ENCODE measurements at places on chromosomes 7 and 10. TPM values are rescaled to one million over a fixed set of nuclear protein-coding genes. Genes with fewer than 3 reads are reported as not detected.
A peak's percentile ranks its signal among the peaks of the same experiment; 100 is the strongest.

- H3K4me1 ChIP-seq = no peaks in the 10 kb centered on the region
- H3K27me3 ChIP-seq = no peaks in the 10 kb centered on the region
- H3K36me3 ChIP-seq = no peaks in the 10 kb centered on the region
- H3K4me3 ChIP-seq = no peak overlapping the region
These were observed 1115.0 kb upstream of the POT1 start for GRCh38 chr7:126044662-126045061.

- DNase-seq = no peak
- peaks cover 4% of the 10 kb centered on the region for H3K27me3 ChIP-seq
- no peak overlapping the region for H3K27ac ChIP-seq
- H3K36me3 ChIP-seq = no peaks in the 10 kb centered on the region
- H3K4me3 ChIP-seq = no peak overlapping the region
- H3K4me1 ChIP-seq = no peaks in the 10 kb centered on the region
These were observed 277.7 kb downstream of the DNAJB6 start for GRCh38 chr7:157614457-157615020.

DNA sequence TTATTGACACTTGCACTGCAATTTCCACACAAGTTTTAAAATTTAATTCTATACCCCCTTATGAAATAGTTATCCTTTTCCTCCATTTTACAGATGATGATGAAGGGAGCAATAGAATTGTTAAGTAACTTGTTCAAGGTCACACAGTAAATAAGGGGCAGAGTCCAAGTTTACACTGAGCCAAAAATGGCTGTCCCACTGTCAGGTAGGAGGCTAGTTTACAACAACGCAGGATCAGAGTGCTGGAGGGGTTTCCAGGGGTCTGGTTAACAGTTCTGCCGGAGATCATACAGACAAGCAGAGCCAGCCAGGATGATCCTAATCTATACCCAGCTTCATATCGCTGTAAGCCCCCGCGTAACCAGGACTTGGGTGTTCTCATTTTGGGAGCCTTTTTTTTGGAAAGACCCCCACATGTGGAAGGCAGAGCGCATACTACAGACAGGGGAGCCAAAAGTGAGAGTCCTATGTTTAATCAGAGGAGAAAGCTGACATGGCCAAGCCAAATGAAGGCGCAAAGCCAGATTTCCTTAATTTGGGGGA, 524 bp upstream of the UNC5B start:
- H3K27me3 ChIP-seq = peaks cover 59% of the 10 kb centered on the region
- H3K36me3 ChIP-seq = no peaks in the 10 kb centered on the region
- no peak for DNase-seq
- H3K27ac ChIP-seq = no peak overlapping the region

GRCh38 chr10:77264527-77264926, 373.1 kb downstream of the KCNMA1 start:
- H3K27me3 ChIP-seq = peaks cover 3% of the 10 kb centered on the region
- H3K4me3 ChIP-seq = no peak overlapping the region

DNA sequence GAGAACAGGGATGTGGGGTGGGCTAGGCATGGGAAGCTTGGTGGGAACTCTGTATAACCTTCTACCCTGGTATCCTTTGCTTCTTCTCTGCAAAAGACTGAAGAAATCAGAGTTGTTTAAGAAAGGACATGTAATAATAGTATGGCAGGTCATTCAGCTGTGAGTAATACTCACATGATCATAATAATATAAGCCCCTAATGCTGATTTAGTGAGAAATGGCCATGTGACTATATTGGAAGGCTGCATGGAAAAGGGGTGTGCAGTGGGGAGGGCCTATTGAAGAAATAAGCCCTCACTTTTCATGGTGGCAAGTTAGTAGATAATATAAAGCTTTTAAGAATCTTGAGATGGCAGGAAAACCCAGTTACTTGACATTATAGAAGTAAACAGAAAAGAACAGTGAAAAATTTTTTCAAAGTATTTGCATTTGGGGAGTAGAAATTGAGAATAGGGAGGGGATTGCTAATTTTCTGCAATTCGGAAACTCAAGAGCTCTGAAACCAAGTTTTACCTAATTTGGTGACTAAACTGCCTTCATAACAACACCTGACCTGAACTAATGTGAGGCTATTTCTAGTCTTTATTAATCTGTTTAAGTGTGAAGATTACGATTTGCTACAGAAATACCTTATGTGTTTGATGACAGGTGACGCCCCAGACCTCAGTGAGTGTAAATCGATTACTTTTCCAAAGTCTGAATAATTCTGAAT, 44.4 kb downstream of the ATXN7L1 start:
- no peaks in the 10 kb centered on the region for H3K36me3 ChIP-seq
- H3K27ac ChIP-seq = peak overlapping the region; percentile 53
- no peaks in the 10 kb centered on the region for H3K27me3 ChIP-seq
- H3K4me3 ChIP-seq = no peak overlapping the region
- H3K4me1 ChIP-seq = peaks cover 28% of the 10 kb centered on the region

- H3K4me3 ChIP-seq = no peak overlapping the region
- no peaks in the 10 kb centered on the region for H3K36me3 ChIP-seq
- H3K27ac ChIP-seq = no peak overlapping the region
- H3K4me1 ChIP-seq = no peaks in the 10 kb centered on the region
- H3K27me3 ChIP-seq = no peaks in the 10 kb centered on the region
- DNase-seq = no peak
These were observed 962.1 kb downstream of the KCNMA1 start for GRCh38 chr10:76675561-76675950.

GRCh38 chr7:43278088-43278644, 165.7 kb downstream of the HECW1 start:
- no peak overlapping the region for H3K27ac ChIP-seq
- H3K4me1 ChIP-seq = no peaks in the 10 kb centered on the region
- no peaks in the 10 kb centered on the region for H3K36me3 ChIP-seq
- no peaks in the 10 kb centered on the region for H3K27me3 ChIP-seq
- no peak overlapping the region for H3K4me3 ChIP-seq

GRCh38 chr7:2244404-2244995, 2.5 kb downstream of the NUDT1 start:
- no peak overlapping the region for H3K4me3 ChIP-seq
- H3K4me1 ChIP-seq = peaks cover 18% of the 10 kb centered on the region
- no peak overlapping the region for H3K27ac ChIP-seq
- no peaks in the 10 kb centered on the region for H3K27me3 ChIP-seq

GRCh38 chr10:13536674-13537366, 8.0 kb upstream of the BEND7 start:
- H3K4me3 ChIP-seq = no peak overlapping the region
- DNase-seq = peak; percentile 69
- no peaks in the 10 kb centered on the region for H3K36me3 ChIP-seq
- no peak overlapping the region for H3K27ac ChIP-seq
- H3K27me3 ChIP-seq = peaks cover 5% of the 10 kb centered on the region

DNA sequence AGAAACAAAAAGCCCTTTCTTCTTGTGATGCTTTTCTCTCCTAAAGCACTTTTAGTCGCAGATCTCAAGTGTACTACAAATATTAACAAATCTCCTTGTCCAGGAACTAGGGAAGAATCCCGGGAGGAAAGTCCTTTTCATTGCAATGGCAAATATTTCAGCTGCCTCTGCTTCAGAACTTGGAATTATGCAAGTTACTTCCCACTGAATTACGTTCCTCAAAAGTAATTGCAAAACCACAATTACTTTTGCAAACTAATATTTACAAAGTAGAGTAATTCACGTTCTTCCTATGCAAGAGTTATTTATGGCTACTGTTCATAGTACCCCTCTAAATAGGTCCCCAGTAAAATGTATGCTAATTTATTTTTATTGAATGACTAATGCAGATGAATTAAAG, 14.5 kb downstream of the PRKCQ start:
- no peak overlapping the region for H3K4me3 ChIP-seq
- H3K4me1 ChIP-seq = no peaks in the 10 kb centered on the region
- no peaks in the 10 kb centered on the region for H3K27me3 ChIP-seq
- no peak overlapping the region for H3K27ac ChIP-seq

GRCh38 chr7:94779861-94780260, 123.9 kb upstream of the SGCE start:
- H3K4me3 ChIP-seq = no peak overlapping the region
- H3K27me3 ChIP-seq = no peaks in the 10 kb centered on the region
- H3K36me3 ChIP-seq = no peaks in the 10 kb centered on the region
- no peak for DNase-seq
- H3K4me1 ChIP-seq = no peaks in the 10 kb centered on the region

GRCh38 chr7:83708531-83708930, 59.6 kb upstream of the SEMA3E start:
- H3K4me1 ChIP-seq = no peaks in the 10 kb centered on the region
- no peak overlapping the region for H3K4me3 ChIP-seq
- no peak for DNase-seq
- H3K36me3 ChIP-seq = no peaks in the 10 kb centered on the region

DNA sequence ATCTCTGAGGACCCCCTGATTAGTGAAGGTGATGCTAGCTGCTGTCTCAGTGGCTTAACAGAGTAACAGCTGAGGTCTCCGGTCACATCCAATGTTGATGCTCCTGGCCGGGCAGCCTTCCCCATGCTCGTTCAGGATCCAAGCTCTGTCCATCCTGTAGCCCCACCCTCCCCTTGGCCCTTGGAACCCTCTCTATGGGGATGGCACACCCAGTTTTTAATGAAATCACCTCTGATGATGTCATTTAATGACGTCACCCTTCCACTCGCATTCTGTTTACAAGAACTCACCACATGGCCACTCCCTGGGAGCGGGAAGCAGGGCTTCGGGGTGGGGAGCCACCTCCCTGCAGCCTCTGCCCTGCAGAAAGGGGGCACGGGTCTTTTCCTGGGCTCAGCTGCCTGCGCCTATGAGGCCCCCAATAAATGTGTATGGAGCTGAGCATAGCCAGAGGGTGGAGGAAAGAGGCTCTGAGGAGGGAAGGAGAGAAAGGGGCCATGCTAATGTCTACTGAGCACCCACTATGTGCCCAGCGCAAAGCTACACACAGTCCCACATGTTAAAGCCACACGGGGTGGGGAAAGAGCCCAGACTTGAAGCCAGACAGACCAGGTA, 95.5 kb downstream of the OAT start:
- H3K27me3 ChIP-seq = no peaks in the 10 kb centered on the region
- no peak overlapping the region for H3K4me3 ChIP-seq
- H3K27ac ChIP-seq = no peak overlapping the region
- DNase-seq = no peak
- no peaks in the 10 kb centered on the region for H3K36me3 ChIP-seq

DNA sequence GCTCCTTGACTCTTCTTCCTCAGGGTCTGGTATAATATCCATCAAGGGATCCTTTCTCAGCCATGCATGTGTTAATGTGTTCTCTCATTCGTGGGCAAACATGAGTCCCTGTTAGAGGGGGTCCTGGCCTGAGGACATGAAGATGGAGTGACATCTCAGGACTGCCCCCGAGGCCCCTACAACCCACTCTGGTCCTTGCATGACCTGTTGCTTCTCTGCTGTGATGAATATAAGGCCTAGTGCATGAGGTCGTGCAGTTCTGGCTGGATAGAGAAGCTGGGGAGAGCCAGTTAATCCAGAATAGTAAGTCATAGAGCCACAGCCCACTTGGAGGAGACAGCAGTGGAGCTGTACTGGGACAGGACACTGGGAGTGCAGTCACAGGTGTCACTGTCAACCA, 4.6 kb upstream of the VWC2 start:
- no peaks in the 10 kb centered on the region for H3K4me1 ChIP-seq
- H3K27me3 ChIP-seq = no peaks in the 10 kb centered on the region
- H3K36me3 ChIP-seq = no peaks in the 10 kb centered on the region

DNA sequence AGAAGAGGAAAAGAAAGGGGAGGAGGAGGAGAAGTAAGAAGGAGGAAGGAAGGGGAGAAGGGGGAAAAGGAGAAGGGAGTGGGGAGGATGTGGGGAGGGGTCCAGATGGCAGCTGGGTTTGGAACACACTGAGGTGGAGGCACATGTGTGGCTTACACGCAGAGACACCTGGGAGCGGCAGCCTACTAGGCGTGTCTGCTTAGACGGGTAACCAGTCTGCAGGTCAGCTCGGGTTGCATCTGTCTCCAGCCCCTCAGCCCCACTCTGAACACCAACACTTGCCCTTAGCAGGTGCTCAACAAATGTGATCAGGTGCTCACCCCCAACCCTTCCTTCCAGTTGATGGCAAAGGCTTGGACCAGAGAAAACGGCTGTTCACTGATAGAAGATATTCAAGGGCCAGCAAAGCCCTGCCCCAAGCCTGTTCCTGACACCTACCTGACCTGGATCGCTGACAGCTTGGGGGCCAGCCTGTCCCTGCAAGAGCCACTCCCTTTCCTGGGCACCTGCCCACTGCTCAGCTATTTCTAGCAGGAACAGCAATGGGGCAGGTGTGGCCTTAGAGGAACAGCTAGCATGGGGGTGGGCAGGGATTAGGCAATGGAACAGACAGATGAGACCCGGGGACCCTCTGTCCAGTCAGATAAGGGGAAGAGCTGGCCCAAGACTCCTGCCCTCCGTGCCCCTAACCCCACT, 70.5 kb downstream of the SH3PXD2A start:
- no peaks in the 10 kb centered on the region for H3K36me3 ChIP-seq
- DNase-seq = no peak
- H3K4me3 ChIP-seq = no peak overlapping the region
- no peaks in the 10 kb centered on the region for H3K4me1 ChIP-seq
- H3K27ac ChIP-seq = no peak overlapping the region

- H3K4me1 ChIP-seq = no peaks in the 10 kb centered on the region
- no peaks in the 10 kb centered on the region for H3K36me3 ChIP-seq
- H3K4me3 ChIP-seq = no peak overlapping the region
- no peak overlapping the region for H3K27ac ChIP-seq
- DNase-seq = no peak
- H3K27me3 ChIP-seq = no peaks in the 10 kb centered on the region
These were observed 244.1 kb downstream of the FRMD4A start for GRCh38 chr10:14086596-14086995.

- DNase-seq = no peak
- H3K27ac ChIP-seq = no peak overlapping the region
- H3K4me1 ChIP-seq = peaks cover 14% of the 10 kb centered on the region
- peaks cover 26% of the 10 kb centered on the region for H3K27me3 ChIP-seq
These were observed 262.3 kb upstream of the KLF14 start for GRCh38 chr7:130996205-130996832.

- H3K27ac ChIP-seq = no peak overlapping the region
- DNase-seq = no peak
- H3K36me3 ChIP-seq = no peaks in the 10 kb centered on the region
- no peak overlapping the region for H3K4me3 ChIP-seq
- no peaks in the 10 kb centered on the region for H3K4me1 ChIP-seq
- H3K27me3 ChIP-seq = peaks cover 3% of the 10 kb centered on the region
These were observed 56.8 kb downstream of the INSIG1 start for GRCh38 chr7:155354371-155355048.

DNA sequence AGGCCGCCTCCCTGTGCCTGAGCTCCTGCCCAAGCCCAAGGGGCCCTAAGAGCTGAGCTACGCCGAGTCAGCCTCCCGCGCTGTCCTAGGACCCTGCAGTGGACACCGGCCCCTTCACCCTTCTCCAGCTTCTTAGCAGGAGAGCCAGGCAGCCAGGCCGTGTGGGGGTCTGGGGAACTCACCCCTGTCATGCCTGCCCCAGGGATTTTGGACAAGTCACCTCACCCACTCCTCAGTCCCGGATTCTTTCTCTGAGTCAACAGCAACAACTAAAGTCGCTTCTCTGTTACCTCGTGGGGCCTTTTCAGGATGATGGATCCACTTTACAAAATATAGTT, 79.3 kb downstream of the MKI67 start:
- peaks cover 17% of the 10 kb centered on the region for H3K4me1 ChIP-seq
- H3K4me3 ChIP-seq = no peak overlapping the region
- no peak for DNase-seq
- no peaks in the 10 kb centered on the region for H3K27me3 ChIP-seq
- H3K36me3 ChIP-seq = peaks cover 7% of the 10 kb centered on the region

GRCh38 chr7:132770055-132770454, 193.8 kb upstream of the PLXNA4 start:
- no peaks in the 10 kb centered on the region for H3K36me3 ChIP-seq
- DNase-seq = no peak
- H3K4me1 ChIP-seq = no peaks in the 10 kb centered on the region
- H3K27me3 ChIP-seq = no peaks in the 10 kb centered on the region
- no peak overlapping the region for H3K27ac ChIP-seq

The CFAP70 gene
- total RNA-seq = 0.27 TPM

The LHFPL3 gene
- total RNA-seq = not detected

The EVX1 gene
- not detected for total RNA-seq

The GAD2 gene
- not detected for total RNA-seq

The PTPN20 gene
- 0.27 TPM for total RNA-seq

The DLX5 gene
- not detected for total RNA-seq

The DENND10 gene
- total RNA-seq = 50.1 TPM

The SLC39A12 gene
- not detected for total RNA-seq
